ENCODE measurements at places on chromosomes 1 and 21.

DNA sequence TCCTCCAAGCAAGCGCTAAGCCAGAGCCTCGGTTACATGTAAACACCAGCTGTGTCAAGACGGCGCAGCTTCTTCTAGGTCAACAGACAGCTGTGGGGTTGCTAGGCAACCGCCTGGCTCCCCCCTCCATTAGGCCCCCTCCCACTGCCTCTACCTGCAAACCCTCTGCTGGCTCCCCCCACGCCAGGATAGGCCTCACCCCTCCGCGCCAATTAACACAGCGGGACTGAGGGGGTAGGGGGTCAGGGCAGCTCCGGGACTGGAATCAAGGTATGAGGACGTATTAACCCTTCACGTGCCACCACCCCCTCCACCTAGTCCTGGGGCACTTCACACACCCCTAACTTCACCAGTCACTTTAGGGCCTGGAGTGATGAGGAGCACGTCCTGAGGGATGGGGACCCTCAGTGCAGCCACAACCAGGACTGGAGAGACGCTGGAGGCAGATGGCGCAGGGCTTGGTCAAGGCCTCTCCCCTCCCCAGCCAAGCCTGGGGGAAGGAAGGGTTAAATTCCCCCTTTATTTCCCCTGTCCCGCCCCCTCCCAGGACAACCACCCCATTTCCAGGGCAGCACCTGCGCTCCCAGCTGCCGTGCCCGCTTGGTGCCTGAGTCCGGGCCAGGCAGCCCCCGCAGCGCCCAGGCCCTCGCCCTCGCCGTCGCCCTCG is 37.4 kb upstream of the WASF2 start:
- DNase-seq, result no peak

DNA sequence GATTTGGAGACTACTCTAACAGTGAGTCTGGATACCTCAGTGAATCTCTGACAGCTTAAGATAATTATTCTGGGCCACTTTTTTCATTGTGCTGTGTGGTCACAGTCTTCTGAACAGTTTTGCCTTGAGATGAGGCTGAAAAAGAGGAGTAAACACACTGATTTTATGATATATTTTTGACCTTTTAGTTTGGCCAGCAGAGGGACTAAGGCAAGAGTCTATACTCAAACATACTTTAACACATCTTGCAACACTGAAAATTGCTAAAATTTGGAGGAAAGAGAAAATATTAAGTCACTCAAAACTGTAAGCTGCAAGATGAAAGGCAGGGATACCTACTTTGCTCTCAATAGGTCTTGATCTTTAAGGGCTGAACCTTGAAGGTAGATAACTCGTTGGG is 182.7 kb downstream of the KCNT2 start:
- no peak for DNase-seq

- no peak for DNase-seq
Observed at GRCh38 chr1:76939050-76939816, 72.0 kb downstream of the ST6GALNAC5 start.

DNA sequence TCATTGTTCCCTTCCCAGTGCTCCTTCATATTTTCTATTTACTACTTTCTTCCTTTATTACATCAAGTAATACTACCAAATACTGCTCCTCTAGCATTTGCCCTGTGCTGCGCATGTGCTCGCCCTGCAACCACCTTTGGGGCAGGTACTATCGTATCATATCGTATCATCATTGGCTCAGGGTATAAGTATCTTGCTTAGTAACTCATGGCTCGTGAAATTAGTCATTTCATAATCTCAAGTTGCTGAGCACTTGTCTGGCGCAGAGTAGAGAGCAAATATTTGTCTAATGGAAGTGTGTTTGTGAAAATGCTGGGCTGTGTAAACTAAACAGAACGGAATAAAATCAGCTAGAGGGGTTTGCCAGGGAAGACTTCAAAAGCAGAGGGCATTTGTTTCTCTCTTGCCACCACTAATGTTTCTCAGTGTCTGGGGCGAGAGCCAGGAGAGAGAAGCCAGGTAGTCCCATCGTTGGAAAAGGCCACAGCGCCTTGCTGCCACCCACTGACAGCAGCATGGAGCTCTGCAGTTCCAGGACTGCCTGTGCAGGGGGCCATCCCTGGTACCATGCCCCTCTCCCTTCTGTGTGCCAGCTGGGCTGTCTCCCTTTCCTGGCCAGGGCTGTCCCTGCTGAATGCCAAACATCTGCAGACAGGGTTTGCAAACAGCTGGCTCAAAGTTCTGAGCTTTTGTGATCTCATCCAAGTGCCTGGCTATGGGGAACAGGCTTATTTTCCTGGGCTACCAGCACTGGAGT is 20.0 kb upstream of the CPT2 start:
- no peak for DNase-seq

DNA sequence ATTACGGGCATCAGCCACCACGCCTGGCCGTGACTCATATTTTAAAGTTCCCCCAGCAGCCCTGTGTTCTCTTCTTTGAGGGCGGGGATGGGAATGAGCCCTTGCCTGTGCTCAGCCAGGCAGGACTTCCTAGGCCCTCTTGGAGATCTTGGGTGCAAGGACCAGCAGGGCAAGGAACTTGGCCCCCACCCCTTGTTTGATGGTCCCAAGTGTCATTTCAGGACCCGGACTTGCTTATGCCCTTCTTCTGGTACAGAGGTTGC is 9.3 kb downstream of the RASSF5 start:
- no peak for DNase-seq

DNA sequence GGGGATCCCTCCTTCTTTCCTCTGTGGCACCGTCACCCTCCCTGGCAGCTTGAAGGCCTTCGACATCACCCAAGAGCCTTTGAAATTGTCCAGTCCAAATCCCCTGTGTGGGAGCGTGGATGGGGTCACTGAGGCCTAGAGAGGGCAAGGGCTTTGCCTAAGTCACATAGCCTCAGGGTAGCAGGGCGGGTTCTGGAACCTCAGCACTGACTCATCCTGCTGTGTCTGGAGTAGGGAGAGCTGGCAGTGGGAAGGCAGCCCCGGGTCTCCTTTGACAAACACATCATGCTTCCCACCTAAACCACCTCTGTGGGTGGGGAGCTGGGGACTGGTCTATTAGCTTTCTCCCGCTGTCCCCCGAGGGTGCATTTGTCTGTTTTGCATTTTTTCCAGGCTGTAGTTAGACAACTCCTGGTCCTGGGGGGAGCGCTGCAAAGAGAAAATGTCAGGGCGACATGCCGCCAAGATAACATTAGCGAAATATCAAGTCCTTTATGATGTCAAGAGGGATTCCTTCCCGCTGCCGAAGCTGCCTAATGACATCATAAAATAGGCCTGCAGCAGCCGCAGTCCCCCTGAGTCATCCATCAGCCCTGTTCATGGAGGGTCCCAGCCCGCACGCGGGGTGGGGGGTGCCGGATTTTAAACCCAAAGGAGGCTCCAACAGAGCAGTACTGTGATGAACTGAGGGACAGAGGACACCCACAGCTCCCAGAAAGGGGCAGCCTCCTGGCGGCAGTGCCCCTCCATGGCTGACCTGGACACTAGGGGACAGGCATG is 77.0 kb upstream of the POU3F1 start:
- no peak for DNase-seq

DNA sequence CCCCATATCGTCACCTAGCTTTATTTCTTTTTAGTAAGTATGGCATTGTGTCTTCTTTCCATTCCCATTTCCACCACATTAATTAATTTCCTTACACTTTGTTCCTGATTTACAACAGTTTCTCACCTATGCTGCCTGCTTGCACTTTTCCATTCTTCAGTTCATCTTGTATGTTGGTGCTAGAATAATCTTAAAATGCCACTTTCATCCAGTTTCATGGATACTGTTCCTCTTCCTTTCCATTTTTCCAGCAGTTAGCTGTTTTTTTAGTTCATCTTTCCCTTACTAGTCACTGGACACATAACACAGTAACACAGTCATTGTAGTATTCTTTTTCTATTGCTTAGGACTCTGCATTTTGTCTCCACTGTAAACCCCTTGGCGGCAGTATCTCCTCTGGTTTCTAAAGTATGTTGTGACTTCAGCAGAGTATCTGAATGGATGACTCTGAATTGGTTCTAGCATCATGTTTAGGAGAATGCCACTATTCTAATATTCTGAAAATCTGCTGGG is 2.1 kb downstream of the CDC7 start:
- peak; percentile 45 for DNase-seq

- no peak for DNase-seq
Observed at GRCh38 chr1:206658981-206659273, 23.6 kb downstream of the DYRK3 start.

GRCh38 chr21:34687745-34688144 is 19.0 kb downstream of the CLIC6 start:
- no peak for DNase-seq

- no peak for DNase-seq
Observed at GRCh38 chr21:42062236-42063022, 8.7 kb upstream of the UMODL1 start.

GRCh38 chr1:84382127-84382526 is 16.2 kb upstream of the DNASE2B start:
- DNase-seq, result no peak

DNA sequence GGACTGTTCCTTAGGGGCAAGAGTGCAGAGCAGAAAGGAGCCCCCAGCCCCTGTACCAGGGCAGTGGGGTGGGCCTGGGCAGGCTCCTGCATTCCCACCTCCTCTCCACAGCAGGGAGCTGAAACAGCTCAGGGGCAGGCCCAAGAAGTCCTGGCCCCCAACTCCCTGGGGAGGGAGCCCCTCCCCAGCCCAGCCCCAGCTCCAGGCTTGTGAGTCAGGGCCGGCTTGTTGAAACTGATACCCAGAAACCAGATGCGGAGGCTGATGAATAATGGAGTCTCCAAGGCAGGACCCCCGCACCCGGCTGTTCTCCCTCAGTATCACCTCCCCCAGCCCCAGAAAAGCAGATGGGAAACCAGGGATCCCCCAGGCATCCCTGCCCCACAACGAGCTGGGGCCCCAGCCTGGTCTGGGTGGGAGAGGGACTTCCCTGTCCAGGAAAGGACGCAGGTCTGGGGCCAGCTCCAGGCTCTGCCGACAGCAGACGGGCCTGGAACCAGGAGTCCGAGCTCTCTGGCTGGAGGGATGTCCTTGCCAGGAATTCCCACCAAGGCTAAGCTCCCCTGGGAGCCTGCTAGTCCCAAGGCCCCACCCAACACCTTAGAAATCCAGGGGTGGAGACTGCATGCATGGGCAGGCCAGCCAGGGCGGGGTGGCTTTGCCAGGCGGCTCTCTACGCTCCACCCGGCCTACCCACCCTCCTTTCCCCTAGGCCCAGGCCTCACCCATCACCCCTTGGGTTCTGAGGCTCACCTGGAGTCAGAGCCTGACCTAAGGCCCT is 2.7 kb downstream of the PLEKHG5 start:
- no peak for DNase-seq

GRCh38 chr1:227709451-227709850 is 25.7 kb downstream of the JMJD4 start:
- no peak for DNase-seq

DNA sequence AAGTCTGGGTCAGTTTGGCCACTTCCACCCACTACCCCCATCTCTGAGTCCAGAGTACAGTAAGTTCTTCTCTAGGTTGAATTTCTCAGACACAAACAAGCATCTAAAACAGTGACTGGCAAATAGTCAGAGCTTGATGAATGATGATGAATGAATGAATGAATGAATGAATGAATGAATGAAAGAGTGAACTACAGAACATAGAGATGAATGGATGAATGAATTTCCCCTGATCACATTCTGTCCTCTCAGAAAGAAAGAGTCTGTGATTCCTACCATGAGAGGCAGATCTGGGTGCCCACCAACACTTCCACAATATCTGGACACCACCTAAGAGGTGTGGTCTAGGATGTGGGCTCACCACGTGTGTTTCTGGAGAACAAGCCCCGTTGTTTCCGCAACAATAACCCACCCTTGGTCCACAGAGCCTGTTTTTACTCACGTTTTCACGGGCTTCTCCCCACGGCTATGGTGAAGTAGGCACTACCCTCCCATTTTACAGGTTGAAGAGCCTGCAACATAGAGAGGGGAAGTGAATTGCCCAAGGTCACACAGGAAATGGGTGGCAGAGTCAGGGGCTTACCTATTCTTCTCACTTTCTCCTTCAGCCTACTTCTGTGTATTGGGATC is 40.2 kb upstream of the IFFO2 start:
- no peak for DNase-seq

GRCh38 chr1:201791779-201792173 is 37.2 kb upstream of the IPO9 start:
- no peak for DNase-seq

DNA sequence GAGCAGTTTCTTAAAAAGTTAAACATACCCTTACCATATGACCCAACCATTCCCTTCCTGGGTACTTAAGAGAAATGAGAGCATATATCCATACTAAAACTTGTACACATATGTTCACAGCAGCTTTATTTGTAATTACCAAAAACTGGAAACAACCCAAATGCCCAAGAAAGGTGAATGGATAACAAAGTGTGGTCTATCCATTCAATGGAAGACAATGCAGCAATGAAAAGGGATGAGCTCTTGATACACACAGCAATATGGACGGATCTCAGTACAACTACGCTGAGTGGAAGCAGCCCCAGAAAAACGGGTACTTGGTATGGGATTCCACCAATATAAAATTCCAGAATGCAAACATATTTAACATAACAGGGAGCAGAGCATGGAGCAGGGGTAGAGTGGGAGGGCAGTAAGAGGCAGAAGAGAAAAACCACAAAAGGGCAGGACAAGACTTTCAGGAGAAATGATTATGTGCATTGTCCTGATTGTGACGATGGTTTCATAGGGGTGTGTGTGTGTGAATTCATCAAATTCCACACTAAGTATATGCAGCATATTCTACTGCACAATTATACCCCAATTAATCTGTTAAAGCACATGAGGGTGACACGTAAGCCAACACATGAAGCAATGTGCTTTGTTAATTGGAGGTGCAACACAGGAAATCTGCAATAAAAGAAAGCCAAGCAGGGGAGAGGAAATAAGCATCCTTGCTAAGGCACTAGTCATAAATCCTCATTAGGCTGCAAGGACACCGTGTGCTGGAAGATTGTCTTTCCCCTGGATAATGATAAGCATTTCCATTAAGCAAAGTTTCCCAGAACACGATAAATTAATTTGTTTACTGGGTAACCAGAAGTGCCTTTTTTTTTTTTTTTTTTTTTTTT is 113.1 kb upstream of the KRTAP19-8 start:
- no peak for DNase-seq

- no peak for DNase-seq
Observed at GRCh38 chr1:198858033-198858432, 219.2 kb downstream of the PTPRC start.

- no peak for DNase-seq
Observed at GRCh38 chr1:213737398-213738035, 250.3 kb upstream of the PROX1 start.

GRCh38 chr1:26555550-26555981 is 26.0 kb downstream of the RPS6KA1 start:
- no peak for DNase-seq

GRCh38 chr1:220013497-220013896 is 32.8 kb downstream of the EPRS1 start:
- no peak for DNase-seq

DNA sequence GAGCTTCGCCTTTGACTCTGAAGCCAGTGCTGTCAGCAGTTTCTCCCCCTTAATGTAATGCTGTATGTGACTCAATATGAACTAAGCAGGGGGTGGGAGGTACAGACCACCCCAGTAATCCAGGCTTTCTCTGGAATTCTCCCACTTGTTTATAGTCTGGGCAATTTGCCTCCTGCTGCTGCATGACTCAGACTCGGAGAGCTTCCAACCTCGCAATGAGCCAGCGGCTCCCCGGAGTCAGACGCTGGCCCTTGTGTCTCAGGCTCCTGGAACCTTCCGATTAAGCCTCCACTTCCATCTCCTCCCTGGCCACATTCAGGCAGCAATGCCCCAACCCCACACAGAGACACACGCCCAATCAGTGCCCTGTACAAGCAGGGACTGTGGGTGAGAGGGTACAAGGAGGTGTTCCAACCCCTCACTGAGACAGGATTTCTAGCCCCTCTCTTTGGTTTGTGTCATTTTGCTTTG is 471.7 kb upstream of the VAMP3 start:
- no peak for DNase-seq

GRCh38 chr1:43936431-43937151 is 3.0 kb downstream of the ARTN start:
- DNase-seq, result peak; percentile 47
